ENCODE measurements at places on chromosomes 3 and 15. TPM values are rescaled to one million over a fixed set of nuclear protein-coding genes. Genes with fewer than 3 reads are reported as not detected.

The MORC1 gene
- not detected for total RNA-seq

The BBS4 gene
- 42.6 TPM for total RNA-seq

The ZKSCAN7 gene
- total RNA-seq = 1.8 TPM

The MESP2 gene
- not detected for total RNA-seq
